Caudate nucleus (tissue), 63 donors: ENCODE measurements at places on chromosomes 5 and 9.

- no peak for DNase-seq
Measured at GRCh38 chr9:126421567-126422428, 95.2 kb downstream of the MVB12B start.

DNA sequence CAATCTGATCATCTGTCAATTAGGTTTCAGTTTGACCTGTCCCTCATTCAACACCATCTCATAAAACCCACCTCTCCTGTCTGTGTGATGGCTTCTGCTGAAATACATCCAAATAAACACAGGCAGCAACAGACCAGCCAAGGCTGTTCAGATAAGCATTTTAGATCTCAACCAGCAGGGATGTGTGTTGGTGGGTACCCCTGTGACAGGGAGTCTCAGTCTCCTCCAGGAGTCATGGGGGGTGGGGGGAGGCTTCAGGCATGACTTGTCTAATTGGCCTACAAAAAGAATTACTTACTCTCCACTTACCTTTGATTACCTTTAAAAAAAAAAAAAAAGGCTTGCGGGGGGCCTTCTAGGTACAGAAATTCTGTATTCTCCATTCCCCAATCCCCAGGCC, 65.9 kb downstream of the ROR2 start:
- DNase-seq: no peak

DNA sequence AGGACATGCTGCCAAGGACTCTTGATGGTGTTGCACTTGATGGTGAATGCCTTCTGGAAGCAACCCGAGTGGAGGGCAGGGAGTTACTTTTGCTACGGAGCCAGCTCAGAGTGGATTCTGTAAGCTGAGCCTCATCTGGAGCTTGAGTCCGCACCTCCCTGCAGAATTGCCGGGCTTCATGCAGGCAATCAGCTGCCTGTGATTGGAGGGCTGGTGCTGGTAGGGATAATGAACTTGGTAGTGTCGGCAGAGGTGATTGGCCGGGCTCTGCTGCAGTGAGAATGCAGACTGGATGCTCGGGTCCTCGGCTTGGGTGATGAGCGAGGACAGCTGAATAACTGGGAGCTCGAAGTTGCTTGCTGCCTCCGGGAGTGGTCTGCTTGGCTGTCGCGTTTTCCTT, 23.1 kb downstream of the SLC25A25 start:
- DNase-seq: peak; percentile 87

GRCh38 chr9:128918921-128919320, 1.9 kb upstream of the PHYHD1 start:
- no peak for DNase-seq

DNA sequence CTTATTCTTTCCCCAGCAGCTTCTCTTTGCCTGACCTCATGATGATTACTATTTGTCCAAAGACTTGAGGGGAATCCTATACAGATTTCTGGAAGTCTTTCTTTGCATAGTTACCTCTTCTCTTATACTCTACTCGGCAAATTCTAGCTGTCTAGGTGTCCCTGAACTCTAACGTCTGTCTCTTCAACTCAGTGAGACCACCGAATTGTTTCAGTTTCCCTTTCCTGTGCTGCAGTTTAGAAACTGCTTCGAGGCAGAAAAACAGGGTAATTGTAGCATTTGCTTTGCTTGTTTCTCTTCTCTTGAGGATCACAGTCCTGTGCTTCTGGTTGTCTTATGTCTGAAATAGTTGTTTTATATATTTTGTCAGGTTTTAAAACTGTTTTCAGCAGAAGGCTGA, 14.8 kb downstream of the LVRN start:
- no peak for DNase-seq

- no peak for DNase-seq
Measured at GRCh38 chr9:115229496-115229895, 111.5 kb upstream of the TNC start.

DNA sequence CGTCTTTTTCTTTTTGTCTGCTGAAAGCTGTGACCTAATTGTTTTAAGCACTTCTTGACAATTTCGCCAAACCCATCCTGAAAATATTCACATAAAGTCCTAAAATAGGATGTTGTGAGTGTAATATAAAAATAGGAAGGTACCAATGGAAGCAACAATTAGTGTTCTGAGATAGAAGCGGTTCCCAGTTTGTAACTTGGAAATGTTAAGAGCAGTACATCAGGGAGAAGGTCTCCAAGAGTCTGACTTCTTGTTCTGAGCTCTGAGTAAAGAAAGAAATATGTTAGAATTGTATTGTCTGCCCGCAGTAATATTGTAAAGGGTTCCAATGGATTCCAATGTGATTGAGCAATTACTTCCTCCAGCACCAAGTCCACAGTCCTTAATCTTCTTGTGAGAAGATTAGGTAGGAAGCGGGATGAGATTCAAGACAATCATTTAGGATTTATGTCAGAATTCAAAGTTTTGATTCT, 3.9 kb downstream of the VCAN start:
- DNase-seq: no peak

DNA sequence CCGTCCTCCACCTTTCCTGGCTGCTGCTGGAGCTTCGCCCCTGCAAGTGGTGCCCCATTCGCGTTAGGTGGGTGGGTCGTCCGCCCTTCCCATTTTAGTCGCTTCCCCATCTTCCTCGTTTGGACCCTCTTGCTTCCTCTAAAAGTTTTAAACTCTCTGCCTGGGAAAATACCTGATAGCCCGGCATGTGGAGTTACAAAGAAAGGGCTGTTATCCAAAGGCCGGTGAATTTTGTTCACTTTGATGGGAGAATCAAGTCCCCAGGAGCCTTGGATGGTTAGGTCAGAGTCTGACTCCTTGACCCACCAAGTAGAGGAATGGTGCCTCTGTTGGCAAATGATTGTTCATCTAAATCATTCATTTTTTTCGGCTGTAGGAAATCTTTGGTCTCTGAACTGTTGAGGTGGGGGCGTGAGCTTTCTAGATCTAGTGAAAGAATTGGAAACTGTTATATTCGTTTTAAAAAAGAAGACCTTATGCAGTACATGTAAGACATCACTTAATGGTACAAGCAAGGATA, 29.5 kb upstream of the APC start:
- DNase-seq: no peak

DNA sequence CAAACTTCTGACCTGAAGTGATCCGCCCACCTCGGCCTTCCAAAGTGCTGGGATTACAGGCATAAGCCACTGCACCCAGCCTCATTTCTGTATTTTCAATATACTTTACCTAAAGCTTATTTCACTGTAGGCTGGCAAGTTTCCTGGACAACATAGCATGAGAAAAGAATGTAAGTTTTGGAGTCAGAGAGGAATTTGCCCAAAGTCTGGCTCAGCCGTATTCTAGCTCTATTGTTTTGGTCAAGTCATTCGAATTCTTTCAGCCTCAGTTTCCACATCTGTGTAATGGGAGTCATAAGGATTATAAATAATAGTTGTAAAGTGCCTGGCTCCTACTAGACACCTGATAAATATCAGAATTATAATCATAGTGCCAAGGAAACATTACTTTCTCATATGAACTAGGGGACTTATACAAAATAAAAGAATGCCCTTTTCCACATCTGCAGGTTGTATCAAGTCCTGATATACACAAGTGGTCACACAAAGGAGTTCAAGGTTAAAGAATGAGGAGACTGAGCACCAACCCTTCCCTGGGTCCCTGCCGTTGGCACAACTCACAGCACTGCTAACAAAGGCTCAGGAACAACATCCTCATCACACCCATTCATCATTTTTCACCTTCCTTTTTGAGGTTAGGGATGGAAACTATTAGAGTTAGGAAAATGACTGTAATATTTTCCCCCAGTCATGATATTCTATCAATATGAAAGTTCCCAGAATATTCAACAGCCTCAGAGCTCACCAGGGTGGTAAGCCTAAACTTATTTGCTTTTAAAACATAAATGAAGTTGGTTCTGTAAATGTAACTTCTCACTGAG, 34.6 kb upstream of the RAI14 start:
- DNase-seq: no peak

DNA sequence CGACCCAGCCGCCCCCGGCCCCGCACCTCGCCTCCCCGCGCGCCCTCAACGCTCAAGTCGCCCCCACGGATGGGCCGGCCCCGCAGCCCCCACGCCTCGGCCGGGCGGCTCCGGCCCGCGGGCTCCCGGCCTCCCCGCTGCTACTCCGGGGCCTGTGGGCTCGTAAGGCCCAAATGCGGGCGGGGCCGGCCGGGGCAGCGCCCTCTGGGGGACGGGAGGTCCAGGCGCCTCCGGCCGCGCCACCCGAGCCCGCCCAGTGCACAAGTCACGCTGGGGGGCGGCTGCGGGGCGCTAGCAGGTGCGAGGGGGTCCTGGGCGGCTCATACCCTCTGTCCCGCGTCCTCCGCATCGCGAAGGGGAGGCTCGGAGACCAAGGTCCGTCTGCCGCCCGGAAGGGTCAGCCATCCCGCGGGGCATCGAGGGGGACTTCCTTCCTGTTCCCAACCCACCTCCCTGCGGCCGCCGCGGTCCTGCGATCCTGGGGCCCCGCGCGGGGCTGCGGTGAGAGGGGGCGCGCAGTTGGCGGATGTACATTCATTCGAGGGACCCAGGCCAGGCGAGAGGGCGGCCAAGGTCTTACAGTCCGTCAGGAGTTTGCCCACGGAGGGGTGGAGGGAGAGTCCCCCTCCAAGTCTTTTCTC, at the start of gene CIZ1:
Gene CIZ1 (minus strand): TSS at position 167 of the 641 bp plus-strand sequence. CDS start 715 bp downstream, outside the sequence.
- DNase-seq: peak; percentile 45

- DNase-seq: no peak
Measured at GRCh38 chr5:72281764-72282499, 38.1 kb downstream of the MRPS27 start.

GRCh38 chr9:2291980-2292704, 277.0 kb downstream of the SMARCA2 start:
- no peak for DNase-seq

DNA sequence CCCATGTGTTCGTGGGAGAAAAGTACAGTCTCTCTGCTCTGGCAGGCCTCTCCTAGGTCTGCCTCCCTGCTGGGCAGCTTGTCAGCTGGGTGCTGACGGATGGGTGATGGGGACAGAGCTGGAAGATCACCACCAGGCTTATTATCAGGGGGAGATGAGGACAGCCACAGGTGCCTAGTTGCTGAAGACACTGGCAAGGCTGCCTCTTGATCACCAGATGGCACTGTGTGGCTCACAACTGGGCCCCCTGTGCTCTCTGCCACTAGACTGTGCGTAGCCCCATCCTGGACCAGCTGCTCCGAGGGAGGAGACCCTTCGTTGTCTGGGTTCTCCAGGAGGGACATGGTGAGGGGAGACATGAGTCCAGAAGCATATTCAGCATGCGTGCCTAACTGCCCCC, 73.0 kb downstream of the KIF24 start:
- DNase-seq: no peak

GRCh38 chr5:160621526-160621925, 199.9 kb downstream of the PTTG1 start:
- no peak for DNase-seq

DNA sequence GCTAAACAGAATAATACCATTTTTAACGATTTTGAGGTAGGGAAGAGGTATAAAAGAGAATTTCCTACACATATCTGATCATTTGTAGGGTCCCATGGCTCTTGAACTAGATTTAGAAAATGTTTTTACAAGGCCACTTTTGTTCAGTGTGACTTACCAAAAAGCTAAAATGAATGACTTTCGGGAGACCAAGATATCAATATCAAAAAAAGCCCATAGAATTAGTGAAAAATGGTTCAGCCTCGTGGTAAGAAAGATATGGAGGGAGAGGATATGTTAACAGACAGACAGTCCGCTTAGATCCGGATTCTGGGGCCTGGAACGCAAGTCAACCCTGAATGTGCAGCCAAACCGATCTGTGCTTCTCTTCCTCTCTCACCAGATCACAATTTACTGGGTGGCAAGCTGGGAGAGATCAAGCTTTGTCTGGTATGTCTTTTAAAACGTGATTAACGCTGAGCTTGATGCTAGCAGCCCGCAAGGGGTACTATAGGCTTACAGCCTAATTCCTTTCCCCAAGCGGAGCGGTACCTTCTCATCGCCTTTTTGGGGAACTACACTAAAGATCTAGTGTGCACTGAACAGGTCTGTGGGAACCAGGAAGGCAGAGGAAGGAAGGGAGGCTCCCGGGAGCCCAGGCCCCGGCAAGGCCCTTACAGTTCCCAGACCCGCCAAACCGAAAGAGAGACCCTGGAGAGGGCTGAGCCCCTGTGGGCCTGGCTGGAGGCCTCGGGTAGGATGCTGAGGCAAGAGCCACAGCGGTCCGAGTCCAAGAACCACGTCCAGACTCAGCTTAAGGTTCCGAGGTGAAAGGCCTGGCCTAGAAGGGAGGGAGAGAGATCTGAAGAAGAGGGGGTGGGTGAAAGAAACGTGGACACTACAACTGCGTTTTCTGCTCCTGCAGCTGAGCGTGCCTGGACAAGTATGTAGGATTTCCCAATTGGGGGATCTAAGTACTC, 2.9 kb downstream of the NR2F1-AS1 start:
- no peak for DNase-seq

GRCh38 chr9:87389936-87390335, 107.7 kb upstream of the DAPK1 start:
- DNase-seq: no peak

DNA sequence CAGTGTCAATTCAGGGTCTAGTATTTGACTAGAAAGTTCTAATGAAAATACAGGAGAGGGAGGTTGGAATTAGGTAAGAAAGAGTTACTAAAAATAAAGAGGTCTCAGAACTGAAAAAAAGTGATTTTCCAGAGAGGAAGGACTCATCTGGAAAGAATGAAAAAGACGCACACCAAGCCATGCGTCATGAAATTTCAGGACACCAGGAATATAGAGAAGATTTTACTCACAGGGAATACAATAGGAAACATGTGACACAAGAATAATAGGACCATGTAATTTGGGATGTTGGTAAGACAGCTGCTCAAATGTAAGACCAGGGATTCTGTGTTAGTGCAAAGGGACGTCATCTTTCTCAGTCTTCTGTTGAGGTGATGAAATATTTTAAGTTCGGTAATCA, 224.7 kb downstream of the GDNF start:
- no peak for DNase-seq

DNA sequence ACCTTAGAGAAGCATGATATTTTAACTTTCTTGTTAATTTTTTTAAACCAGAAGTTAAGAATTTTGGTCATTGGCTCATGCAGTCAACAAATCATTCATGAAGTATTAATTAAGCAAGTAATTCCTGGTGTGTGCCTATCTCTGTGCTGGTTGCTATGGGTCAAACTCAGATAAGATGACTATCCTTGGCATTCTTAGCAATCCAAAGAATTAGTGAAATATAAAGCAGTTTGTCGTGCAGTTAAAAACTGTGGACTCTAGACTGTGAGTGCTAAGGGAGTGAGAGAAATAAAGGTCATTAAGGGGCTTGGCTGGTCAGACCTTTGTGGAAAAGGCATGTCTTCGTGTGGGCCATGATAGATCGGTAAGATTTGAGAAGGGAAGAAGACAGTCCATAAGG, 4.8 kb downstream of the CYFIP2 start:
- DNase-seq: no peak

- DNase-seq: no peak
Measured at GRCh38 chr5:110179321-110179720, 489.6 kb downstream of the MAN2A1 start.

- DNase-seq: no peak
Measured at GRCh38 chr5:893711-894110, 1.0 kb downstream of the TRIP13 start.

DNA sequence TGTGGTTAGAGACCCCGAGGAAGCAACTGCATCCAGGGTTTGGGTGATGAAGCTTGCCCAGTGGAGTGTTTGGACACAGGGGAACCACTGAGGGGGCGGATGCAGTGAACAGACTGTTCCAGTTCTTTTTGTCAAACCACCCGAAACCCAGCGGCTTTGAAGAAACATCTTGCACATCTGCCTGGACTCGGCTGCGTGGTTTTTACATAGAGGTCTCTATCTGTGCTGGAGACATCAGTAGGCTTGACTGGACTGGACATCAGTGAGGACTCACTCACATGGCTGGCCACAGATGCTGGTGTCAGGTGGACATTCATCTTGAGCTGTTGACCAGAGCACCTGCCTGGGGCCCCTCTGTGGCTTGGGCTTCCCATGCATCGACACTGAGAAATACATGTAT, 15.3 kb upstream of the SPATA31E1 start:
- DNase-seq: no peak
